ENCODE measurements at places on chromosomes 1 and 21.

- DNase-seq = no peak
Observed at GRCh38 chr1:41515131-41515678, 30.7 kb upstream of the EDN2 start.

DNA sequence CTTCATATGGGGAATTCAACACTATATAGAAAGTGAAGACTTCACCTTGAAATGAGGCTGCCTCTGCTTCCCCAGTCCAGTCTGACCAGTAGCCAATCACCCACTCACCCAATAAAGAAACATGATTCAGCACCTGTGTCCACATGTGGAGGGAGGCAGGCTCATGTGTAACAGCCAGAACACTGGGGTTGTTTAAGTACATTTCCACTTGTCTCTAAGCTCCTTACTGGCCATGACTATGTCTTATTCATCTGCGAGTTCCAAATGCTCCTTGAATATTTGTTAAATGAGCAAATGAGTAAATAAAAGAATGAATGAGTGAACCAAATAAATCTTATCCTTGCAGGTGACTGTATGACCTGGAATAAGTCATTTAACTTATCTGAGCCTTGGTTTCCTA is 100.1 kb downstream of the BRINP2 start:
- DNase-seq = no peak

DNA sequence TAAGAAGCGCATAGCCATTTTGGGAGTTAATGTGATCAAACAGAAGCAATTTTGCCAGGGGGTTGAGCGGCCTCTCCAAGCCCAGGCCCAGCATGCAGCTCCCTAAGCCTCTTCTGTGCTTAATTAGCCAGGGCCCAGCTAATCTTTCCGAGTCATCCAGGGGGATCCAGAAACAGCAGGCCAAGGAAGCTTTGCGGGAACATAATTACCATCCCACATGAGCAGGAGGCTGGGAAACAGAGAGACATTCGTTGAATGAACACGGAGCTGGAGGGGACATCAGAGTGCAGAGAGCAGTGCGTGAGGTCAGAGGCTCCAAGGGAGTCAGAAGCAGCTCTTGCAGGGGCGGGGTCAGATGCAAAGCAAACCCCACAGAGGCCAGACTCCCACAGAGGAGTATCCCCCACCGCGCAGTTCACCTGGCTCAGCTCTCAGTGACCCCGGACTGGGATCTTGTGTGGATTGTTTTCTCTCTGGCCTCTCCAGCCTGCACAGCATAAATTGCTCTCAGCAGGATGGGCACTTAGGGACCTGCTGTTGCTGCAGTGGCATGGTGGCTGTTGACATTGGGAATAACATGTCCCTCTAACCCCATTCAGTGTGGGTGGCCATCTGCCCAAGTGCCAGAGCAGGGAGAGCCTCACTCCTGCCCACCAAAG is 657.4 kb downstream of the AJAP1 start:
- no peak for DNase-seq

- DNase-seq = no peak
Observed at GRCh38 chr1:83901547-83902155, 97.3 kb downstream of the TTLL7 start.

- peak; percentile 85 for DNase-seq
Observed at GRCh38 chr1:41109310-41110197, 88.0 kb upstream of the SLFNL1 start.

- DNase-seq = no peak
Observed at GRCh38 chr1:90402893-90403849, 313.9 kb downstream of the BARHL2 start.

DNA sequence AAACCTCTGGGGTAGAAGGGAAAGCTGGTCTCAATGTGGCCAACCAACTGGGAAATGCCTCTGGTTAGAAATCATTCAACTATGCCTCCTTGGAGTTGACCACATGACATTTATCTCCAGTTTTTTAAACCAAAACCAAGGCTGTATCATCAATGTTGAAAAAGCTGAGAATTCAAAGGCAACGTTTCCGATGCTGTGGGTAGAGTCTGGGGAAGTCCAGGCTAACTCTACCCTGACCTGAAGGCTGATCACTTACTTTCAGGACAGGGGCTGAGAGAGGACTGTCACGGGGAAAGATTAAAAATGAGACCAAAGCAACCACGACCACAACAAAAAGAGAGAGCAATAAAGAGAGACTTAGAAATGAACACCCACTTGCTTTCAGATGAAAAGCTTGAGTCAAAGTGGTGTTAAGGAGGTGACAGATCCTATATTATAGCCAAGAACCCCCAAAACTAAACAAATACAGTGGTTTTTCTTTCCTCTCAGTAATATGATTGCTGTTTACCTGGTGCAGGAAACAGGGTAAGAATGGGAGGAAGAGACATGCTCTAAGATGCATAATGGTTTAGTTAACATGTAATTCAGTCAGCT is 90.8 kb upstream of the TNFSF4 start:
- DNase-seq = no peak

DNA sequence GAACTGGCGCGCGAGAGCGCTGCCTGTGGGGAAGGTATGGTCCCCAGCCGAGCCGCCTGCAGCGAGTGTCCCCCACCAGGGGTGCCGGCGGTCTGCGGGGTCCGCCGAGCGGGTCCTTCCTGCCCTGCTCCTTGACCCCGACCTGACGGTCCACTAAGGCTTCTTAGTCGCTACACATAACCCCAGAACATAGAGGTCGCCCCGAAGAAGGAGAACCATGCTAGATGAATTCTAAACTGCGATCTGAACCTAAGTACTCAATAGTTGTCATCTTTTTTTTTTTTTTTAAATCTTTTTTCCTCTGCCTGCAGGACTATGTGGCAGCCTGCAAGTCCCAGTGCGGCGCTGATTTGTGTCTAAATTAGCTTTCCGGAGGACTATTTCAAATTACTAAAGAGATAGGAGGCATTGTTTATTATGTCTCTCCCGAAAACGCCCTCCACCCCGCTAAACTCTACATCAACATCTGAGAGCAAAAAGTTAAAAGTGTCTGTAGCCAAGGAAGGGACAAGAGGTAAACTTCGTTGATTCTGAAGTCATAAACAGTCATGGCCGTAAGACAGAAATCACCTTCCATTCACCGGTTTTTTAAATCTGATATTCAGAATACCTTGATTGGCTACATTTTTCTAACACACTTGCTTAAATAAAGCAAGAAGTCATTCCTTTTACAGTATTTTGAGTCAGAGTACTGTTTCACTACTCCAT is 476 bp downstream of the AXDND1 start:
- no peak for DNase-seq

GRCh38 chr1:160108888-160109662 is 6.5 kb upstream of the ATP1A2 start:
- no peak for DNase-seq

- no peak for DNase-seq
Observed at GRCh38 chr21:35994613-35995012, 65.7 kb downstream of the SETD4 start.

DNA sequence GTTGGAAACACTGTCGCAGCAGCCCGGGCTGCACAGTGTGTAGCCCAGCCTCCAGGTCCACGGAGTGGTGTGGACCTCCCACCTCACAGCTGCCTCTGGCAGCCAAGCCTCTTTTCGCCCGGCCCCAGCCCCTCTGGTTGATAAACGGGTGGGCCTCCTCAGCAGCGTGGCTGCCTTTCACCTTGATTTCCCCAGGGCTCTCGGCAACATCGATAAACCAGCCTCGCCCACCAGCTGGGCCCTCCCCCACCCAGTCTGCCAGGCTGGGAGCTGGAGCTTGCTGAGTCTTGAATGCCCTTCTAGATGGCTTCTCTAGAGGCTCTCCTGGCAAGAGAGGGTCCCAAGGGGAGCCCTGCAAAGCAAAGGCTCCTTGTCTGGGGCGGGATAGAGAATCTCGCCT is 31.0 kb upstream of the LHX4 start:
- DNase-seq = no peak

- DNase-seq = no peak
Observed at GRCh38 chr1:111666828-111667227, 47.2 kb downstream of the RAP1A start.

- no peak for DNase-seq
Observed at GRCh38 chr1:185804206-185804605, 70.0 kb downstream of the HMCN1 start.

- no peak for DNase-seq
Observed at GRCh38 chr21:36384885-36385232, 333 bp upstream of the CHAF1B start.

DNA sequence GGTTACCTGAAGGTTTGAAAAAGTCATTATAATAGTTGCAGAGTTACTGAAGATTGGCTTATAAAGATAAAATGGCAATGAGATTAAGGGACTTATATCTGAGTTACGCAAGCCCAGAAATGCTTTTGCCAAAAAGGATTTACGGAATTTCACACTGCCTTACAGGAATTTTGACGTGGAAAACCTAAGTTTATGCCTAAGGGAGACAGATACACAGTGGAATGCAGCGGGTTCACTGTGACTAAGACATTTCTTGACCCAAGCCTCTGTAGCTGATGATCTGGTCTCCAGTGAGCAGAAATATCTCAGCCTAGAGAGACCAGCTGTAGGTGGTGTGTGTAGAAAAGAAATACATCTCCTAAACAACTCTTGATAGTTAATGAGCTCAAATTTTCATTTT is 10.1 kb upstream of the EXO1 start:
- no peak for DNase-seq

- no peak for DNase-seq
Observed at GRCh38 chr1:117068580-117068979, 8.5 kb downstream of the TTF2 start.

DNA sequence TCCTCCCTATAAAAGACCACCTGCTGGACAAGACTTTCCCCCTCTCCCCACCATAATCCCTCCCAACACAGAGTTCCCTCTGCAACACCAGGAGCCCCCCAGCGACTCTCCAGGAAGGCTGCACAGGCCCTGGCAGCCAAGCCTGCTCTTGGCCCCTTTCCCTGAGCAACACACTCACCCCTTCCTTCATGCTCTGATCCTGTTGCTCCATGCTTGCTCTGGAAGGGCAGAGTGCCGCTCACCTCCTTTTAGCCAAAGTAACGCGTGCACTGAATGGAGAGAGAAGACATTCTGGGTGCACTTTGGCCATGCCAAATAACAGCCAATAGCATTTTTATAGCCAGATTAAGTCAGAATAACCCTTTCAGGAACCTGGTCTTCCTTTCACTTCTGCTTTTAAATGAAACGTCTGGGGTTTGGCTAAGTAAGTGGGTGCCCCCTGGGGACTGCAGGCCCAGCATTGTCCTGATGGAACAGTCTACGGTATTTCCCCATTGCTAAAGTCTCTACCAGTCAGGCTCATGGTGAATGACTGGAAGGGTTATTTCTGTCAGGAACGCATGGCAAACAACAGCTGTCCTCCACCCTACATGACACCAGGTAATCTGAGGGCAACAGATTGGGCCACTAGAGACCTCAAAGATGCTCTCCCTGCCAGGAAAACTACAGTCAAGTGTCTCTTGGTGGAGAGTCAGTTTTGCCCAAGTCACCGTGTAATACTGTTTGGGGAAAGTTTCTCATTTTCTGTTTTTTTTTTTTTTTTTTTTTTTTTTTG is at the start of gene SLC2A5:
SLC2A5 (minus strand) TSS at position 310 of the 775 bp plus-strand sequence; CDS start at position 211, 99 bp downstream.
- peak; percentile 95 for DNase-seq

DNA sequence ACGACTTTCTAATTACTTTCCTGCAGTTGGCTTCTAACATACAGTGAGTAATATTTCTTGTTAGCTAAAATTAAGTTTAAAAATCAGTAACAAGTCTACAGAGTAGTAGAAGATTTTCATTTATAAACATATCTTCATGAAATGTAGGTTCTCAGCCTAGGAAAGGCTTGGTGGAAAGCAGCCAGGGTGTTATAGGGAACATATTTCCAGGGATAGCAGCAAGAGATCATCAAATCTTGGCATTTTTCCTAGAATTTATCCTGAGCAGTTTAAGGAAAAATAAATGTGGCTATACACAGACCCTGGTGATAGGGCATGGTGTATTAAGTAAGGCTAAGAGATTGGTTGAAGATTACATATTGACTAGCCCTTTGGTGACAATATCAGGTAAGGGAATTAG is 203.5 kb upstream of the NEGR1 start:
- no peak for DNase-seq

- DNase-seq = no peak
Observed at GRCh38 chr21:44512496-44513388, 27.3 kb downstream of the KRTAP10-1 start.

DNA sequence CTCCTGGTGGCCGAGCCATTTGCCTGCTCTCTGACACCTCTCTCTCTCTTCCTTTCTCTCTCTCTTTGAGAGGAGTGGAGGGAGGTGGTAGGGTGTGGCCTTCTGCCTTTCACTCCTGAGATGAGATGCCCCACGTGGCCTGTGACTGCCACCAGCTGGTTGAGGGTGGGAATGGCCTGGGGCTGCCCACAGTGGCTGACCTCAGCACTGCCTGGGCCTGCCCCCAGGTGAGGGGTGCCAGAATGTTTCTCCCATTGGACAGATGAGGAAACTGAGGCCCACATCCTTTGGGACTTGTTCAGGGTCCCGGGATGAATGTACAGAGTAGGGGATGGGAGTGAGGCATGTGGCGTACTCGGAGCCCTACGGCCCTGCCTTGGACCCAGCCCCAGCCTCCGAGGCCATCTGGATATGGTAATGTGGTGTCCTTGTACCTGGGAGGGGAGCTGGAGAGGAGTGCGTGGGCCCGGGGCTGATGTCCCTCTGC is 12.7 kb upstream of the C1orf167 start:
- peak; percentile 10 for DNase-seq

GRCh38 chr1:205359771-205360565 is 3.2 kb upstream of the KLHDC8A start:
- DNase-seq = no peak

DNA sequence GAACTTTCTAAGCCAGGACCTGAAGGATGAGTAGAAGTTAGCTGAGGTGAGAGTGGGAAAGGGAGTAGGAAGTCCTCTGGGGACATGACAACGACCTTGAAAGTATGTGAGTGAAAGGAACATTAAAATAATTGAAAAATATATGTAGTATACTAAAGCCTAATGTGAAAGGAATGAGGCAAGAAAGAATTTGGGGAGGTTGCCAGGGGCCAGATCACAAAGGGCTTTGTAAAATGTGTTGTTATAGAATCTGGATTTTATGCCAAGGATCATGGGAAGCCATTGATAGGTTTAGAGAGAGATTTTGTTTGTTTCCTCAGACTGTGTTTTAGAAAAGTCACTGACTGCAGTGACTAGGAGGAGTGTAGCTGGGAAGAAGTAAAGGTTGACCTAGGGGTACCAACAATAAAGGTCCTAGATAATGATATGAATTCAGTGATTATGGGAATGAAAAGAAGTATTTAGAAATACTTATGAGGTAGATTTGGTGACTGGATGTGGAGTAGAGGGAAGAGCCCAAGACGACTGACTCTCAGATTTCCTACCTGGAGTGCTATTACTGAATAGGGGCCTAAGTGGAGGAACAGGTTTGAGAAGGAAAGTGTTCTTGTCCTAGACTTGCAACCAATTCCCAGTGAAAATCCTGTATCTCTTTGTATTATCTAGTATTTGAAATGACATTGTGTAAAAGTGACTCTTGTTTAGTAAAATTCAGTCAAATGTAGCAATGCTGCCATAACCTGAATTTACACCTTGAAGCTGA is 179.8 kb downstream of the PHTF1 start:
- DNase-seq = no peak

- DNase-seq = no peak
Observed at GRCh38 chr1:184418652-184419349, 32.0 kb downstream of the C1orf21 start.

- no peak for DNase-seq
Observed at GRCh38 chr1:116270316-116271057, 102.6 kb upstream of the ATP1A1 start.

Data from GF-D8 (cell line).